Upper lobe of right lung (tissue), 1 donor: ENCODE measurements at places on chromosomes 2 and 18.

GRCh38 chr18:62897153-62897552 lies 181.8 kb downstream of the PHLPP1 start:
- DNase-seq = no peak

DNA sequence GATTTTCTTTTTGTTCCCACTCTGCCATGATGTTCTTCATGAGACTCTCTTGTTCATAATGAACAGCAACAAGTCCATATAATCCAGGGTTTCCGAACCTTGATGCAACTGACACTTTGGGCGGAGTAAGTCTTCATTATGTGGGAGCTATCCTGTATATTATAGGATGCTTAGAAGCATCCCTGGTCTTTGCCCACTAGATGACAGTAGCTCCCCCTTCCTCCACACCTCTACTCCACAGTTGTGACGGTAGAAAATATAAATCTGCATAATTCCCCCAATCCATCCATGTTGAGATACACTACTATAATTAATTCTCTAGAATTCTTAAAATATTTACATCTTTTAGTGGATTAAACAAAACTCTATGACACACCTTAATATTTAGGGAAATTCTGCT lies 482.2 kb upstream of the CELF4 start:
- DNase-seq = no peak

DNA sequence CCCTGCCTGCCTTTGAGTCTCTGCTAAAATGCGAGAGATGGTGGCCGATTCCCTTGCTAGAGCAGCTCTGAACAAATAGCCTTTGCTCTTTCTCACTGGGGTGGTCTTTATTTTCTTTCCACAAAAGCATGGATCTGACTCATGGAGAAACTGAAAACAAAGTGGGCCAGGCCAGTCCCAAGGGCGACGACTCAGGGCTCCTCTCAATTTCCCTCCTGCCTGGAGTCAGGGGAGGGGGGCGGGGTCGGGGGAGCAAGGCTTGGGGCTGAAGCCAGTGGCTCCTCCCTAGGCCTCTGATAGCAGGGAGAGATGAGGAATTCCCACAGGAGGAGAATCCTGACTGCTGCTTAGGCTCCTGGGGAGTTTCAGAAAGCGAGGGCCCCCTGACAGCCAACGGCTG lies 17.1 kb upstream of the IL1R2 start:
- DNase-seq = no peak

- DNase-seq = no peak
Measured at GRCh38 chr18:5285326-5285725, 10.2 kb downstream of the ZBTB14 start.

- DNase-seq = no peak
Measured at GRCh38 chr2:214005337-214005736, 405.5 kb upstream of the VWC2L start.

DNA sequence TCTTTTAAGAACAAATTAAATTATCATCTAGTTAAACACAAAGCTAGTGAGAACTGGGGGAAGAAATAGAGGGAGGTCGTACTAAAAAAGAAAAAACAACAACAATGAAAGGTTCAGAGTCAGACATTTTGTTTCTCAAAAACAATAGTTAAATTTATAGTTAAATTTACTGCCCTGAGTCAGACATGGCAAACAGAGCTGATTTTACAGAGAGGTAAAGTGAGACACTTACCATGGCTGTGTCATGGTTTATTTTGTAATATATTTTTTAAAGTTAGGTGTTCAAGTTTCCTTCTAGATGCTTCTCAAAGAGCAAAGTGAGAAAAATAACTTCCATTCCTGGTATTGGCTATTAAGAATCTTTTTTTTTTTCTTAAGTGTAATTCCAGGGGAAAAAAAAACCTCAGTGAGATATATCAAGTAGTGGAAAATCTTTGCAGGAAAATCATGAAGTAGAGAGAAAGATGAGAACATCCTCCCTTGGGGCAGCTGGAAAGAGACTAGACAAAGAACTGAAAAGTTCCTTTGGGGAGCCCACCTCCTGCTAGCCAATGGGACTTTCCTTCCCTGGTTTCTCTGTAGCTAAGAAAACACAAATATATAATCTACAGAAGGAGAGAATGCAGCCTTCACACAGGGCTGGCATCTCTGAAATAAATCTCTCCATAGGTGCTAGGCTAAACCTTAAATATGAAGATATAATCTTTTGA lies 12.3 kb downstream of the KLF7 start:
- no peak for DNase-seq

DNA sequence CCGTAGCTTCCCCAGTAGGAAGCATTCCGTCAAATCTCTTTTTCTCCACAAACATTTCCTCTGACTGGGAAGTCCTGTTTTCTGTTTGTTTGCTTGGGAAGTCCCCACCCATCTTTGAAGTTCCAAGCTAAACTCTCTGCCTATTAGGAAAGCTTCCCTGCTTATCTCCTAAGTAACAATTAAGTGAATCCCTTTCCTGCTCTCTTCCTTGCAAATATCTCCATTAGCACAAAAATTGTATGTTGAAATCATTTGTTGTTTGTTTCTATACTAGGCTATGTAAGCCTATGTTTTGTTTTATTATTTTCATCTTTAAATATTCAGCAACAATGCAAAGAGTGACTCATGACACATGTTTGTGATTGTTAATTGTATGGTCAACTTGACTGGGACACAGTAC lies 812.6 kb upstream of the LRATD1 start:
- no peak for DNase-seq

DNA sequence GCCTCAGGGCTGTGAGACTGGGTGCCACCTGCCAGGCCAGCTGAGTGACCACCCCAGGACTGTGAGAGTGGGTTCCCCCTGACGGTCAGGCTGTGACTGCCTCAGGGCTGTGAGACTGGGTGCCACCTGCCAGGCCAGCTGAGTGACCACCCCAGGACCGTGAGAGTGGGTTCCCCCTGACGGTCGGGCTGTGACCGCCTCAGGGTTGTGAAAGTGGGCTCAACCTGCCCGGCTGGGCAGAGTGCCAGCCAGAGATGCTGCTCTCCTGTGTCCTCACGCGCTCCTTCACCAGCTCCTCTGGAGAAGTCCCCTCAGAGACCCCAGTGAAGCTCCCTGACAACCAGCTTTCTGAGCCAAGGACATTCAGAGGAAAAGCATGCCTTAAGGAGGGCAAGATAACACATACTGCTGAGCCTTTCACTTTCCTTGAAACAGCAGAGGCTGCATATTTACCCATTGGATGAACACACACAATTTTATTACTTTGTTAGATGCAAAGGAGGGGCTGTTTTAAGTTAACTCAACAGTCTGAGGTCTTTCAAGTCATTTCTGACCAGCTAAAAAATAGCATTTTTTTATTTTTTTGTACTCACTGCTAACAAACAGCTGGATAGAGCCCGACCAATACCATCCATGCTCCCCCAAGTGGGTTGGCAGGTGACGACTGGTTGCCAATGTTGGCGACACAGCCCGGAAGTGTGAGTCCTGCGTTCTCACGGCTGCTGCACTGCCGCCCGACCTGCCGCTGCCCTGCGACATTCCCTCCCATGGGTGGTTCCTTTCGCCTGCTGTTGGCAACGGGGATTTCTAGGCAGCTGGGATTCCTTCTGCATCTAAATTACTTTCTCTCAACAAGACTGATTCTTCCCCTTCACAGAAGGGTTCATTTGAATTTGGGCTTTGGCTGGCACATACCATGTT lies 70.7 kb downstream of the NDUFA10 start:
- no peak for DNase-seq

DNA sequence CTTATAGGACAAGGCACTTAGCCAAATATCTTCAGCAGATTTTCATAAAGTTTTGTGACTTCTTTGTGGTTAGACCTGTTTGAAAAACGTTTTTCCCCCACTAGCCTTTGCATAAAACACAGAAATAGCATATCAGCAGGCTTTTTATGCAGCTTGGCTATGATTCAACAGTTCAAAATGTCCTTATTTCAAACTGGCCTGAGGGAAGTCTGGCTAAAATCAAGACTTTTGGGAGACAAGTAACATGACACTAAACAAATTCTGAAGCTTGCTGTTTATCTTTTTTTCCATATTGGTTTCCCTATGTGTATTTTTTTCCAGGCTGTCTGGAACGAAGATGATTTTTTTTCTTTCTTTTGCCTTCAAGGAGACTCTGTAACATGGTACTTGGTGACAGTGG lies 95.1 kb upstream of the L3MBTL4 start:
- DNase-seq = no peak

DNA sequence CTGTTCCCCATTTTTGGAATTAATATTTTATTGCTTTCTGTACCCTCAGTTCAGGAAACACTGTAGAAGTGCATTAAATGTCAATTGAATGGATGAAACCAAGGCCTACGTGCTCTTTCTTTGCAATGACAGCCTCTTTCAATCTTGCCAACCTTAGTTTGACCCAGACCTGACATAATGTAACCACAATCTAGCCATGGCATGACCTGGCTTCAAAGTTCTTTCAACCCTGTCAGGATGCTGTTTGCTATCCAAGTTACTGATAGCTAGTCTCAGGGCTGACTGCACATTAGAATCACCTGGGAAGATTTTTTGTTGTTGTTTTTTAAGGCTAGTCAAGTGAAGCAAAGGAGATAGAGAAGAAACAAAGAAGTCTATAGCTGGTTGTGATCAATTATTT lies 190.9 kb upstream of the PKDCC start:
- DNase-seq = no peak

GRCh38 chr2:137228566-137228965 lies 463.2 kb downstream of the THSD7B start:
- DNase-seq = no peak

DNA sequence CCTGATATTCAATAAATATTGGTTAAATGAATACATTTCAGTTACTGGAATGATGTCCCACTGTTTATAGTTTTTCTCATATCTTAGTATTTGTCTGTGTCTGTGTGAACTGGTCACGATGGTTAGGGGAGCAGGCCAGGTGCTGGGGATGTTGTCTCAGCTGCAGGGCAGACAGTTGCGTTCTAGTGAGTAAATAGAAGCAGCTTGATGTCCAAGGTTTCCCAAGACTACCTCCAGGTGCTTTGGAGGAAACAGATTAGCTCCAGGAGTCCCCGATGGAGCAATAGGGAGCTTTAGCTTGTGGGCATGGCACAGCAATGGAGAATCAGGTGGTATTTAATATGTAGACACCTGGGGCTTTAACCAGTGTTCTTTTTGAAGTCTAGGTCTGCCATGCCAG lies 75.5 kb downstream of the GULP1 start:
- no peak for DNase-seq

DNA sequence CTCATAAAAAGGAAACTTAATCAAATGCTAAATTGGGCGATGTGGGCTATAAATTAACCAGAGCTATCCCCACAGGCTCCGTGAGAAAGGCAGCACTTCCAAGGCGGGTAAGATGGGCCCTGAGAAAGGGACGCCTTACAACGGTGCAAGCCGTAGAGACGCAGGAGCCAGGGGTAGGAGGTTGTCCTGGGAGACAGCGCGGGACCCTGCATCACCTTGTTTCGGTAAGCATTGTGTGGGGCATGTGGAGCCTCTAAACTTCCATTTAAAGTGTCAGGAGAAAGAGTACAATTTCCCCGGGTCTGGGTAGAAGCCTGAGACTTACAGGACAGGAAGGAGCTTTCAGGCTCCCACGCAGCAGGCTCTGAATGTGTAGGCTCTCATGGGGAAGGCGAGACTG lies 1.2 kb upstream of the PER2 start:
- DNase-seq = no peak

DNA sequence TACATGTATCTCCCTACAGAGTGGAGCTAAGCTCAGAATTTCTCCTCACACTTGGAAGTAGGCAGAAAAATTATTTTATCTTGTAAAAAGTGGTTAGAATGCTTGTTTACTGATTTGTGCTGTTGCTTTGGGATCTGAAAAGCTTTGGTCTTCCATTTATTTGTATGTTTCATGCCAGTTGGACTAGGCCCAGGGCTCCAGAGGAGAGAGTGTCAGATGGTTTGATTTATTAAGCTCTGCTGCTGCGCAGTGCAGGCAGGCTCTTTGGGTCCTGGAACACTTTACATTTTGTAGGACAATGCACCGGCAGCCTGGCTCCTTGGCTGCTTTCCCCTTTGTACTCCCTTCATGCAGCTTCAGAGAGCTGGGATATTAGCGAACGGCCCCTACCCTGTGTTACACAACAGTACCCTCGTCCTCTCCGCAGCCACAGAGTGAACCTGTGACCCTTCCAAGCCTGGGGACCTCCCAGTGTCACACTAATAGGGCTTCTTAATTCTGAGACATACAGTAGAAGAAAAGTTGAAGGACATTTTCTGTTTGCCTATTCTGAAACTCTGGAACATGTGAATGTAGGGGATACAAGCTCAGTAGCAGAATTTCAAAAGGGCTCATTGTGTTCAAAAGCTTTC lies 56.7 kb upstream of the EML6 start:
- DNase-seq = no peak

DNA sequence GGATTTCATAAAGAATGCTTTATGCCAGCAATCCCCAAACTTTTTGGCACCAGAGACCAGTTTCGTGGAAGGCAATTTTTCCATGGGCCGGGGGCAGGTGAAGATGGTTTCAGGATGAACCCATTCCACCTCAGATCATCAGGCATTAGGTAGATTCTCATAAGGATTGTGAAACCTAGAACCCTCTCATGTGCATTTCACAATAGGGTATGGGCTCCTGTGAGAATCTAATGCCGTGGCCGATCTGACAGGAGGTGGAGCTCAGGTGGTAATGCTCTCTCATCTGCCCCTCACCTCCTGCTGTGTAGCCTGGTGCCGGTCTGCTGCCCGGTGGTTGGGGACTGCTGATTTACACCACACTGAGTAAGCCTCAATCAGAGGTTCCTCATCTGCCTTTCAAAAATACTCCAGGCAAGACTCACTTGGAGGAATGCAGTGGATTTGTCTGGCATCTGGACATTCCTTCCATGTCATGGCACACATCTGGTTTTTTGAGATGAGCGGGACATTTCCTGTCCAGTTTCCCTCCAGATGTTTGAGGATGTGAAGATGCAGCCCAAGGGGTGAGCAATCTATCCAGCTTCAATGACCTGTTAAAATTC lies 185.8 kb downstream of the VAPA start:
- no peak for DNase-seq
